ENCODE measurements at places on chromosomes 6 and 20.

- no peak for DNase-seq
These were observed 116.3 kb upstream of the TAB2 start for GRCh38 chr6:149201068-149201655.

- peak; percentile 38 for DNase-seq
These were observed 3.5 kb upstream of the DDR1 start for GRCh38 chr6:30880698-30881252.

DNA sequence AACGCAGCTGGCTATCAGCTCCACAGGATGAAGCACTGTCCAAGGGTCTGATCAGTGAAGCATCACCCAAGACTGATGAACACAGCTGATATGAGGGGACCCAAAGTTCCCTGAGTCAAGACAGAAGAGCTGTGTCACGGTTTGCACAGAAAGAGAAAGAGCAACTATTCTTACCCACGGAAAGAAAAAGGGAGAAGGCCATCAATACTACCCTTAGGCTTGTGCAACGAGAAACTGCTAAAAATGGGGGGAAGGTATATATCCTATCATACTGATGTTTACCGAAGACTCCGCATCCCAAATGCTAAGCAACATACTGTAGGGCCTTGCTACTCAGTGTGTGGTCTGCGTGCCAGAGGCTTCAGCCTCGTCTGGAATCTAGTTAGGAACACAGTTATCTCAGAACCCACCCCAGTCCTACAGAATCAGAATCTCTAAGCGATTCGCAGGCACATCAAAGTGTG is 665 bp downstream of the FASTKD5 start:
- no peak for DNase-seq

- DNase-seq, result no peak
These were observed 76.1 kb upstream of the PRL start for GRCh38 chr6:22372922-22373321.

- DNase-seq, result no peak
These were observed 16.2 kb upstream of the UFL1 start for GRCh38 chr6:96505363-96505762.

Data from occipital lobe (tissue), 3 donors.